ENCODE measurements at places on chromosomes 4 and X.

DNA sequence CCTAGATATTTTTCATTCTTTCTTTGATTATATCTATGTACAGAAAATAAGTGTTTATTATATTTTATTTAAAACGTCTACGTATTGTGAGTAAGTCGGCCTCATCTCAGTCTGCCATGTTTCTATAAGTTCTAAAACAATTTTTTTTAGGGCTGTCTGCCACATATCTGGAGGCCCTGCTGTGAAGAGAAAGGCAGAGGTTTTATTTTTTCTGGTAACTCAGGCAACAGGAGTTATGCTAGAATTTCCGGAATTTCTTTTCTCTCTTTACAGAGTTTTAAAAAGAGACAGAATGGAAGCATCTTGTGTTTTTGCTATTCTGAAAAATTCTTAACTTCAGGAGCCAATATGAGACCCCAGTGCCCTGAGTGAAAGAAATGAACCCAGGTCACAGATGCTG, 1124.0 kb upstream of the TENM3 start:
- peak; percentile 28 for DNase-seq

- DNase-seq = peak; percentile 45
Measured at GRCh38 chr4:139416073-139416673, 37.7 kb upstream of the RAB33B start.

DNA sequence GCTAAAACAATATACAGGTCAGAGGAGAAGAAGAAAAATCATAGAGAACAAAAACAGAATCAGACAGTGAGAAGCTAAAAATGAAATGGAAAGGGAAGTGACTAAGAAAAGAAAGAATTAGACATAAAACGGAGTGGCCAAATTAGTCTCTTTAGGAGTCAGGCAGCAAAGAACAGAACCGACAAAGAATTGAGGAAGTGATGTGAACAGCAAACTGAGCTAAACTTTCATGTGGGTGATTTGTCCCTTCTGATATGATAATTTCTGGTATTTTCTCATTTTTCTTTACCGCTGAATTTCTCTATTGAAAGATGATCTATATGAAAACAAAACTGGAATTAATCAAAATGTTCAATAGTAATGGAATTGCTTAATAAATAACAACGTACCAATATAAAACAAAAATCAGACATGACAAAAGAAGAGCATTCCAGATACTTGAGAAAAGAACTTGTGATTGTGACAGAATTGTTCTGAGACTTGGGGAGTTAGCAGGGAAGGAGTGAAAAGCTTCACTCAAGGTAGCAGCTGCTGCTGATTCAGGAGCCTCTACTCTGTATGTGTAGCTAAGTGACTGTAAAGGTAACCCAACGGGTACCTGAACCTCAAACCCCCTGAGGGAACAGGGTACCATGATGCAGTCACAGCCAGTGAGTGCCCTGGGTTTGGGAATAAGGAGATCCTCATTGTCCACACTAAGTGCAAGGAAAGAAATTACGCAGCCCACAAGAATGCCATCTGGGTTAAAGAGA, 8.8 kb downstream of the TAPT1 start:
- no peak for DNase-seq

DNA sequence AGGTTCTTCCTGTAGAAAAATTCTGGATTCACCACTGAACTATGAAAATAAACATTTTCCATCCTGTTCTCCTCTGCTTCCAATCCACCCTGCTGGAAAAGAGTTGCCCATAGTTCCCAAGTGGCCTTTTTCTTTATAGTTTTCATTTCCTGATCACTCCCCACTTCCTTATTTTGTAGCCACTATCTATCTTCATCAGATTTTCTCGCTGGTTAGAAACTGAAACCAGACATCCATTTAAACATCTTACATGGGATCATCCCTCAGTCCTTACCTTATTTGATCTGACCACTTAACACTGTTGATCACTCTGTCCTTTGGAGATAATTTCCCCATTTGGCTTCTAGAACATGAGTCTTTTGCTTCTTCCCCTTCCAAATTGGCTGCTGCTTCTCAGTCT, 42.2 kb upstream of the SCOC start:
- no peak for DNase-seq

- no peak for DNase-seq
Measured at GRCh38 chr4:3257556-3258482, 8.9 kb downstream of the MSANTD1 start.

GRCh38 chr4:8005814-8006215, 66.2 kb upstream of the AFAP1 start:
- DNase-seq = no peak

DNA sequence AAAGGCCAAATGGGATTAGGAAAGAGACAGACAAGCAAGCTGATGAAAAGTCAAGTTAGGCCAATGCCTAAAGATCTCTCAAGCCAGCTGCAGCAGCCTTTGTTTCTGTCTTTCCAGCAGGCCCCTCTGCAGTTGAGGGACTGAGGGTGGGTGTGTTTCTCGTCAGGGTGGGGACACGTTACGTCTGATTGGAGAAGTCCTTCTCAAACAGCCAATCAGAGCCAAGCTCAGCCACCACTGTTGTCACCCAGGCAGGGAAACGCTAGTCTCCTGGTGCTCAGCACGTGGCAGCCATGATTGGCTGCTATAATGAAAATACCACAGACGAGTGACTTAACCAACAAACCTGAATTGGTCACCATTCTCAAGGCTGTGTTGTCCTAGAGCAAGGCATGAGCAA, 177.1 kb upstream of the LCORL start:
- no peak for DNase-seq

GRCh38 chr4:1261107-1261928, 12.4 kb upstream of the CTBP1 start:
- DNase-seq = no peak

- DNase-seq = peak; percentile 40
Measured at GRCh38 chr4:149166365-149166764, 649.3 kb downstream of the IQCM start.

DNA sequence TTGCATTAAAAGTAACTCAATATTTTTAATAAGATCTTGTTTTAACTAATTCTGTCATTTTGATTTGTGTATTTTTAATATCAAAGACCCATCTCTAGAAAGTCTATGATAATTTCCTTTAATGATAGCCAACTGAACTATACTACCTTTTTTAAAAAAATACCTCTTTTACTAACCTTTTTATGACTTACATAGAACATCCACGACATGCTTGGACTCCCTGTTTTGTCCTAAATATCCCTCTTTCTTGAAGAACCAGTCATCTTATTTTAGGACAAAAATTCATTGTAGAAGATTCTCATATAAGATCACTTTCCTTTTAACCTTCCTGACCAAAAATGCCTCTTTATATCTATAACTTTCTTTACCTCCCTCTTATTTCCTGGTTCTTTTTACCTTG, 76.8 kb upstream of the GC start:
- no peak for DNase-seq

DNA sequence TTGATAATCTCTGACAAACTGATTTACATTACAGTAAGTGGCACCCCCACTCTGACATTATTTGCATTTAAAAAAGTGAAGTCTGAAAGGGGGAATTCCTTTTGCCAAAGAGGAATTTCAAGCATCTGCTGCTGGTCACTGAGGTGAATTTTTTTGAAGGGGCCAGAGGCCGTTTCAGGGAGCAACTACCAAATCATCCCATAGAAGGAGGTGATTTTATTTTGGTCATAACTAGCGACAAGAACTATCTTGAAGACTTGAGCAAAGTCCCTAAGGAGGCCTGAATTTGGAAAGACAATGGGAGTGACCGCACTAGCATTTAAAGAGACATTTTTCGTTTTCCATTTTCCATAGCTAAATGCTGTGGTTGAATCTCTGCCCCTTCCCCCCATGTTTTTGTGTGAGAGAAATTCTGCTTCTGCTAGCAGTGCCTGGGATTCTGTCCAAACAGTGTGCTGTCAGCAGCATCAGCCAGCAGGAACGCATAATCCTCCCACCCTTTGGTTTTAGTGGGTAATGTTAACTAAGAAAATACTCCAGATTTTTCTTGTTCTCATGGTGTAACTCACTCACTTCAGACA, 110.1 kb upstream of the MED14 start:
- DNase-seq = peak; percentile 96

DNA sequence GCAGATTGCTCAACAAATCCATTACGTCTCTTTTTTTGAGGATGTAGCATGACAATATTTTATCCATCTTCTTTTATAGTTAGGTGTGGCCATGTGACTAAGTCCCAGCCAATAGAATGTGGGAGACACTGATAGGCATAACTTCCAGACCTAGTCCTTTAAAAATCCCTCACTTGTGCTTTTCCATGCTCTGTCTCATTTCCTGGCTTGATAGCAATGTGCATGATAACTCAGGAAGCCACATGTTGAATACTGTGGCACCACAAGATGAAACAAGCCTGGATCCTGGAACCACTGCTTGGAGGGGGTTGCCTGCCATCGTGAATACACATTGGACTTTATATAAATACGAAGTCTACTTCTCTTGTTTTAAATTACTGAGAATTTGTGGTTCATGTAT, 184.0 kb upstream of the NEIL3 start:
- DNase-seq = peak; percentile 9

DNA sequence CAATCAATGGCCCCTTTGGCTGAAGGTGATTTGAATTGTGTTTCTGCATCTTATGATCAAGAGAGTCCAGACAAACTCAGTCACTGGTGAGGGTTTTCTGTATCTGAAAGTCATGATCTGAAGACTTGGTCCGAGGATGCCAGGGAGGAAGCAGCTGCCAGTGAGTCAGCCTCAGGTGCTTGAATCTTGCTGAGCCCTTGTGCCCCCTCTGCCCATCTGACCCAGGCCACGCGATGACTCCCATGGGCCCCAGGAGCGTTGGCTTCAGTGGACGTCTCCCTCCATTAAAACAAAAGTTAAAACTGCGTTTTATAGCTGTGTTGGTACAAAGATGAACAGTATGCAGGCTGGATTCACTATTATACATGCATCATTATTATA, 62.0 kb downstream of the HTRA3 start:
- DNase-seq = no peak

DNA sequence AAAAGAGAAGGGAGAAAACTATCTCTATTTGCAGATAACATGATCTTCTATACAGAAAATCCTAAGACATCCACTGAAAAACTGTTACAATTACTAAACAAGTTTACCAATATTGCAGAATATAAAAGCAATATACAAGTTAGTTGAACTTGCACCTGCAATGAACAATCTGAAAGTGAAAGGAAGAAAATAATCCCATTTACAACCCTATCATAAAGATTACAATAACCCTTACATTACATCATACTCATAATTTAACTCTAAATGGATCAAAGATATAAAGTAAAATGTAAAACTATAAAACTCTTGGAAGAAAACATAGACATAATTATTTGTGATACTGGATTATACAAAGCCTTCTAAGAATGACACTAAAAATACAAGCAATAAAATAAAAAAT, 77.2 kb downstream of the GSTCD start:
- DNase-seq = no peak

DNA sequence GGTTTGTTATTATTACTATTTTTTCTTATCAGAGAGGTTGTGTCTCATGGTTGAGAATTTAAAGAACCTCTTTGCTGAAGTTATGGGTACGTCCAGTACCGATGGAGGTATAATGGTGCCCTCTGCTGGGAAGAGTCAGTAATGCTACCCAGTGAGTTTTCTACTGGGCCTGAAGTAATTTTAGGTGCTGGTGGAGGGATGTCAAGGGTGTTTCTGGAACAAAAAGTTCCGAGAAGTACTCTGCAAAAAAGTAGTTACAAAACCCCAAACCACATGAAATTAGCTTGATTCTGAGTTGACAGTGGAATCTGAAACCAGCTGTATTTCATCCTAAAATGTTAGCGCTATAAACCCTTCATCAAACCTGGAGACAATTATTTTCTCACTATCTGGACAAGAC, 102.5 kb upstream of the MID1 start:
- DNase-seq = peak; percentile 55

Data from fibroblast of skin of scalp (primary cell).